ENCODE measurements at places on chromosomes 16 and 17. TPM values are rescaled to one million over a fixed set of nuclear protein-coding genes. Genes with fewer than 3 reads are reported as not detected.

The SLC52A1 gene
- total RNA-seq, result 0.20 TPM

The OR2C1 gene
- total RNA-seq, result 0.47 TPM

The KRTAP17-1 gene
- not detected for total RNA-seq

The CLEC16A gene
- 43.3 TPM for total RNA-seq

The AKAP1 gene
- total RNA-seq, result 26.4 TPM

The CDH16 gene
- not detected for total RNA-seq

The ENPP7 gene
- not detected for total RNA-seq

The KCTD13 gene
- 30.5 TPM for total RNA-seq

The DRC3 gene
- 3.2 TPM for total RNA-seq

The TOX3 gene
- total RNA-seq, result 7.0 TPM

The CEP295NL gene
- total RNA-seq, result 3.2 TPM

- H3K4me1 ChIP-seq, result peaks cover 42% of the 10 kb centered on the region
- H3K27me3 ChIP-seq, result no peaks in the 10 kb centered on the region
- no peak for DNase-seq
- H3K36me3 ChIP-seq, result no peaks in the 10 kb centered on the region
- H3K27ac ChIP-seq, result no peak overlapping the region
- H3K4me3 ChIP-seq, result no peak overlapping the region
These were observed 13.9 kb downstream of the USP7 start for GRCh38 chr16:8949536-8950418.

DNA sequence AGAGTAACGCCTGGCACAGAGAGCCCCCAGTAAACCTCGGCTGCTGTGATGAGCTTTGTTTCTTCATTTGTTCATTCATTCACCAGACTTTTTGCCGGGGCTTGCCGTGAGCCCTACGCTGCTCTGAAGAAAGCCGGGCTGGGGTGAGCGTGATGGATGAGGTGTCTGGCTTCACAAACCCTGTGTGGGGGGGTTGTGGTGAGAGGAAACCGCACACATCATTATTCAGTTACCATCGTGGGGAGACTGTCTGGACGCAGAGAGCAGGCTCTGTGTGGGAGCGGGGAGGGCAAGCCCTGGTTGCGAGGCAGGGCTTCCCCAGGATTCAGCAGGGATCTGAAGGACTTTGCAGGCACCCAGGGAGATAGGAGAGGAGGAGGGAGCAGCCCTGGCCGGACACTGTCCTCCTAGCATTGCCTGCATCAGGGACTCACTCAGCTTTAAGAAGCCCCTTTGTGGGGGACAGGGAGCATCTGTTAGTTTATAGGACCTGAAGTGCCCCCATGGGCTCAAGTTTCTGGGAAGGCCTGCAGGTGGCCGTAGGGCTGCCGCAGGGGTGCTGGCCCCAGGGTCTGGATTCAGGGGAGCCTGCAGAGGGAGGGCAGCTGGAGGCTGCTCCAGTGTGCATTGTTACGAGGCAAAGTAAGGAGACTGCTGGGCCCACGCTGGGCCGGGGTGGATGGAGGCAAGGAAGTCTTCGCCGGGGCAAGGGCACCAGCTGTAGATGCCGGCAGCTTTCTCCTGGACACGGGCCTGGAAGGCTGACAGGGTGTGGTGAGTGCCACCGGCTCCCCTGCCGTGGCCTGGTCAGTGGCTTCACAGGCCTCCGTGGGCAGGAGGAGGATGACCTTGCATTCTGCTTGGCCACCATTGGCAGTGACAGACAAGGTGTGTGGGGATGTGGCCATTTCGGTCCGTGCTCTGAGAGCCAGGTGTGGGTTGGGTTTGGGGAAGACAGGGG is 334.5 kb downstream of the SEC14L1 start:
- H3K27me3 ChIP-seq, result no peaks in the 10 kb centered on the region
- no peak for DNase-seq
- peak overlapping the region; percentile 64 for H3K27ac ChIP-seq
- H3K36me3 ChIP-seq, result peaks cover 6% of the 10 kb centered on the region
- H3K4me3 ChIP-seq, result peak overlapping the region; percentile 41
- peaks cover 91% of the 10 kb centered on the region for H3K4me1 ChIP-seq

GRCh38 chr16:54437921-54438320 is 151.3 kb upstream of the IRX3 start:
- H3K27me3 ChIP-seq, result peaks cover 35% of the 10 kb centered on the region
- DNase-seq, result no peak
- no peaks in the 10 kb centered on the region for H3K36me3 ChIP-seq
- H3K4me1 ChIP-seq, result no peaks in the 10 kb centered on the region
- no peak overlapping the region for H3K27ac ChIP-seq

DNA sequence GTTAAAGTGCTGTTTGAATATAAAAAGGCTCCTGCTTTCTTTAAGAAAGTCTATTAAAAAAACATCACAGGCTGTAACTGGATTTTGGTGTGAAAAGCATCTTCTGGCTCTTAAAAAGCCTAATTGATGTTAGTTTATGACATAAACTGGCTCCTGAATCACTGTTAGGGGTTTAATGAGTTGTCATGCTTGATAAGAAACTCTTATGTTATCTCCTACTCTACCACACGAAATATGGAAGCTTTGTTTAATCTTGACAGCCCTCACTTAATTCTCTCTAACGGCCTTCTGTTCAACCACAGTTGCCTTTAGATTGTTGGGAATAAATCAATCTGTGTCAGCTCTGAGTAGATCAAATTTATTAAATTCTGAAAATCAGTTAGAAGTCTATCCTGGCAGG is 51.5 kb downstream of the CPPED1 start:
- DNase-seq, result no peak
- H3K27ac ChIP-seq, result no peak overlapping the region
- peaks cover 4% of the 10 kb centered on the region for H3K4me1 ChIP-seq
- H3K27me3 ChIP-seq, result no peaks in the 10 kb centered on the region

DNA sequence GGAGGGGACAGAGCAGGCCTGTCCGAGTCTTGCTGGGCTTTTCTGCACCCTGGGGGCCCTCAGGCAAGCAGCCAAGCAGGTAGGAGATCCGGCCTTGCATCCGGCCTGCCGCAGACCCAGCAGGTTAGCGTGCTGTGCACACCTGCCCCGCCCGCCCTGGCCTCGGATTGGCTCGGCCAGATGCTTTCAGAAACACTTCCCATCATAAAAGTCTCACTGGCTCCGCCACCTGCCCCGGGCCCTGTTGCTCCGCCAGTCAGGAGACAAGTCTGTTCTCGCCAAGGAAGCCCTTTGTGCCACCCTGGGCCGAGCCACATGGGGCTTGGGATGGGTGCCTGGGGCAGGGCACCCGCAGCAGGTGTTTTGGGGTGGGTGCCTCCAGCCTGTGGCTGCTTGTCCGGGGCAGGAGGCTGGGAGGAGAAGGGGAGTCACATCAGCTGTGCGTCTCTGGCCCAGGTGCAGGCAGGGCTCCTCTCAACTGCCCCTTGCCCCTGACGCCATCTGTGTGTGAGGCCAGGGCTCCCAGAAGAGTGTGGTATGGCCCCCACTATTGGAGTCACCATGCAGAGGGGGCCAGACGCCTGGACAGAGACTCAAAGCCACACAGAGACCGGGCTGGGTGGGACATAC is 228.2 kb upstream of the GSE1 start:
- peaks cover 46% of the 10 kb centered on the region for H3K4me1 ChIP-seq
- H3K4me3 ChIP-seq, result no peak overlapping the region
- H3K27me3 ChIP-seq, result no peaks in the 10 kb centered on the region
- no peaks in the 10 kb centered on the region for H3K36me3 ChIP-seq

GRCh38 chr16:86477642-86478041 is 32.7 kb upstream of the FOXF1 start:
- no peak overlapping the region for H3K4me3 ChIP-seq
- no peak overlapping the region for H3K27ac ChIP-seq
- H3K27me3 ChIP-seq, result peaks cover 87% of the 10 kb centered on the region
- no peaks in the 10 kb centered on the region for H3K36me3 ChIP-seq
- H3K4me1 ChIP-seq, result no peaks in the 10 kb centered on the region

- peaks cover 5% of the 10 kb centered on the region for H3K36me3 ChIP-seq
- H3K27me3 ChIP-seq, result no peaks in the 10 kb centered on the region
- H3K4me3 ChIP-seq, result no peak overlapping the region
- no peak for DNase-seq
- H3K27ac ChIP-seq, result peak overlapping the region; percentile 16
These were observed 7.6 kb downstream of the CCDC57 start for GRCh38 chr17:82204831-82205719.

GRCh38 chr16:54363766-54364165 is 77.2 kb upstream of the IRX3 start:
- peaks cover 29% of the 10 kb centered on the region for H3K4me1 ChIP-seq
- H3K4me3 ChIP-seq, result no peak overlapping the region
- no peak overlapping the region for H3K27ac ChIP-seq
- H3K36me3 ChIP-seq, result no peaks in the 10 kb centered on the region
- H3K27me3 ChIP-seq, result peaks cover 16% of the 10 kb centered on the region
- no peak for DNase-seq

GRCh38 chr17:82314727-82315605 is 2.4 kb downstream of the CD7 start:
- no peak overlapping the region for H3K4me3 ChIP-seq
- peaks cover 6% of the 10 kb centered on the region for H3K4me1 ChIP-seq
- no peak overlapping the region for H3K27ac ChIP-seq
- H3K27me3 ChIP-seq, result peaks cover 16% of the 10 kb centered on the region
- DNase-seq, result no peak
- H3K36me3 ChIP-seq, result no peaks in the 10 kb centered on the region

DNA sequence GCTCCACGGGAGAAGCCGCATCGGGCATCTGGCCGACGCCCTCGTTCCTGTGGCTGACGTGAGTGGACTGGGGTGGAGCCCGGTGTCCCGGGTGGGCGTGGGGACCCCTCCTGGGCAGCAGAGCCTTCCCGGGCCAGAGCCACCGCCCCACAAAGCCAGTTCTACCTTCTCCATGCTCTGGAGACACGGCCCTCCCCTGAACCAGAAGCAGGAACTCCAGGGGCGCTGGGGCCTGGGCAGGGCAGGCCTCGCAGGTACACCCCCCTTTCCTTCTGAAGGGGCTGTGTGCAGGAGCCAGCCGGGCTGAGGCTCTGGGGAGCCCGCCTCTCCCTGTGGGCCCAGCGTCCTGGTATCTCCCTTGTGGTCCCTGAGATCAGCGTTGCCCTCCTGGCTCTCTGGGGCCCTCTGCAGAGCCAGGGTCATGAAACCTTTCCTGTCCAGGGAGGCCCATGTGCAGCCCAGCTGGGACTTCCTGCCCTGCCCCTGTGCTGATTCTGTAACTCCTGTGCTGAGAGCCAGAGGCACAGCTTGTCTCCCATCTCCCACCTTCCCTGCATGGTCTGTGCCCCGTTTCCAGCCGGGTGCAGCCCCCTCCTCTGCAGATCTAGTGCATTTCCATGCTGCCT is 6.5 kb downstream of the PIGQ start:
- no peak for DNase-seq
- H3K27ac ChIP-seq, result no peak overlapping the region
- H3K4me1 ChIP-seq, result peaks cover 7% of the 10 kb centered on the region
- H3K27me3 ChIP-seq, result no peaks in the 10 kb centered on the region
- no peak overlapping the region for H3K4me3 ChIP-seq

DNA sequence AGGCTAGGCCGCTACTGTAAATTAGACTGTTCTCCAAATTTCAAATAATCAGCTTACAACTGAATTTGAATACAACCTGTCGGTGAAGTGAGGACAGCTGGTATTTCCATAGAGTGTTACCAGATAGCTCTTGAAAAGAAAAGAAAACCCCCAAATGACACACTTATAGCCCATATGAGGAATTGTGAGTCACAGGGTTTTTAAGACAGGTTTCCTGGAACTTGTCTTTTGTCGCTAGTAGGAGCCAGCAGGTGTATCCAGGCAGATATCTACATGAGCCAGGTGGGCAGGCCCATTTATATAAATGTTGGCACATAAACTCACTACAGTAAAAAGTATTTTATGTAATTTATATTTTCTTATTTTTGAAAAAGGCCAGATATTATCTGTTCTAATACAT is 24.0 kb downstream of the TNRC6A start:
- H3K4me3 ChIP-seq, result no peak overlapping the region
- no peaks in the 10 kb centered on the region for H3K27me3 ChIP-seq
- DNase-seq, result no peak

DNA sequence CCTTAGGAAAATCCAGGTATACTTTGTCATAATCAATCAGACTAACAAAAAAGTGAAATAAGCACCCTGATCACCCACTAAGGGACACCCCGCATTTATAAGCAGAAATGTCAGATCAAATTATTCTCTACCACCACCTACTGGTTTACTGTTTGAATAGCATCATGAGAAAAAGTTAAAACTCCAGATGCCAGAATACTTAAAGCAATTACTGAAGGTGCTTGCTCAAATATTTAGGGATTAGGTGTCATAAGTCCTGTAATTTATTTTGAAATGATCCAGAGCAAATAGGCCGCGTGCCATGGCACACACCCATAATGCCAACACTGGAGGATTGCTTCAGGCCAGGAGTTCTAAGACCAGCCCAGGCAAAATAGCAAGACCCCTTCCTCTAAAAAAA is 2.3 kb downstream of the TOP2A start:
- peak overlapping the region; percentile 39 for H3K4me3 ChIP-seq
- no peaks in the 10 kb centered on the region for H3K27me3 ChIP-seq
- DNase-seq, result no peak
- H3K4me1 ChIP-seq, result peaks cover 17% of the 10 kb centered on the region

DNA sequence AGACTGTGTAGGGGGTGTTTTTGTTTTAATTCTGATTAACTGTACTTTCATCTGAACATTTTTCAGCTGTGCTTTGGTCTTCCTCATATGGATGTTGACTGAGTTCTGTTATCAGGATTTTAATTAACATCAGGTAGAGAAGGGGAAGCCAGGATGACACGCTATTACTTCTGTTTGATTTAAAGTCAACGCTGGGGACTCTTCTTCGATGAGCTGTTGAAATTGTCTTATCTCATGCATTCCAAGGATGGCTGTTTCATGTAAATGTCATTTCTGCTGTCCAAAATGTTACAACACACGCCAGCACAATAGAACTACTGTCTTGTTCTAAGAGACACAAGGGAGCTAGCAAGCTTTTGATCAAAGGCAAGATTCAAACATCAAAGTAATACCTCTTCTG is 263.3 kb upstream of the CDH5 start:
- H3K27ac ChIP-seq, result peak overlapping the region; percentile 62
- peaks cover 48% of the 10 kb centered on the region for H3K4me1 ChIP-seq

DNA sequence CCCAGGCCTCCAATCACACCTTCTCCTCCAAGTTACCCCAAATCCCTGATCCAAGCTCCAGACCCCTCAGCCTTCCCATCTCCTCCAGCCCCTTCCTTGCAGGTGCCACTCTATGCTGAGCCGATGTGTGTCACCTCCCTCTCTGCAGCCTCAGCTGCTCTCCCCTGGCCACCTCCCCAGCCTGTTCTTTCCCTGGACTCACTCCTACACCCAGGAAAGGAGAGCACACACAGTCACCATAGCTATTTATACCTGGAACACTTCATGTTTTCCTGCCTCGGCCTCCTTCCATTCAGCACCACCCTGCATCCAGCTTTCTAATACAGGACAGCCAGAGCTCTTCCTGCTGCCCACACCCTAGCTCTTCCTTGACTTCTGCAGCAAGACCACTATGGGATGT is 12.5 kb upstream of the TMEM132E start:
- peaks cover 32% of the 10 kb centered on the region for H3K27me3 ChIP-seq
- H3K27ac ChIP-seq, result no peak overlapping the region
- no peak for DNase-seq
- no peaks in the 10 kb centered on the region for H3K36me3 ChIP-seq
- no peak overlapping the region for H3K4me3 ChIP-seq

DNA sequence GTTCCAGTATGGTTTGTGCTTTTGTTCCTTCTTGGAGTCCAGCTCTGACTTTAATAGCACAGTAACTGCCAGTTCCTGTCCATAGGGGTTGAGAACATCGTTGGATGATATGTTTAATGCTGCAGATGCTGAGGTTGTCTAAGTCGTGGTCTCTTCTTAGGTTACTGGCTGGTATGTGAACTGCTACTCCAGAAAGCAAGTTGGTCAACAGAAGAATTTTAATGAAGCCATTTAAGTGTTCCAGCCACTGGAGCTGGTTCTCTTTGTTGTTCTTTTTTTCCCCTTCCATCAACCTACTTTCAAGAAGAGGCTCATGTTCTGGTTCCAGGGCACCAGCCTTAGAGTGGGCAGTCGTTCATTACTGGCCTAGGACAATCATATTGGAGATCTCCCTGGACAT is 140.3 kb upstream of the TBX2 start:
- H3K27ac ChIP-seq, result peak overlapping the region; percentile 89
- H3K36me3 ChIP-seq, result peaks cover 2% of the 10 kb centered on the region
- no peaks in the 10 kb centered on the region for H3K27me3 ChIP-seq
- H3K4me3 ChIP-seq, result no peak overlapping the region
- peaks cover 52% of the 10 kb centered on the region for H3K4me1 ChIP-seq
- no peak for DNase-seq
